BJ (cell line): ENCODE measurements at places on chromosomes 1 and 21.

DNA sequence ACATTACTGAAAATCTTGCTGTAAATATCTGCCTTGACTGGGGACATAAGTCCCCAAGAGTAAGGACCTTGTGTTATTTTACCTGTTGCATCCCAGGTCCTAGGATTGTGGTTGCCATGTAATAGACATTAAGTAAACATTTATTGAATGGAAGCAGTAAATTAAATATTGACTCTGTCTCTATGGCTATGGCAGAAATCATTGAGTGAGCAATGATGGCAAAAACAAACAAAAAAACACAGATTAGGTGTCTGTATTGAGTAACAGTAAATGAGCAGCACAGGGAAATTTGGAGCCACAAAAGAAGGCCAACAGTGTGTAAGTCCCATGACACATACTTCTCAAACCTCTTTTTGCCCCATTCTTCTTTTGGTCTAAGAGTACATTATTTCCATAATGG is 240.4 kb downstream of the NFIA start:
- no peak for DNase-seq

GRCh38 chr1:26468911-26469310 is 3.3 kb upstream of the HMGN2 start:
- no peak for DNase-seq

DNA sequence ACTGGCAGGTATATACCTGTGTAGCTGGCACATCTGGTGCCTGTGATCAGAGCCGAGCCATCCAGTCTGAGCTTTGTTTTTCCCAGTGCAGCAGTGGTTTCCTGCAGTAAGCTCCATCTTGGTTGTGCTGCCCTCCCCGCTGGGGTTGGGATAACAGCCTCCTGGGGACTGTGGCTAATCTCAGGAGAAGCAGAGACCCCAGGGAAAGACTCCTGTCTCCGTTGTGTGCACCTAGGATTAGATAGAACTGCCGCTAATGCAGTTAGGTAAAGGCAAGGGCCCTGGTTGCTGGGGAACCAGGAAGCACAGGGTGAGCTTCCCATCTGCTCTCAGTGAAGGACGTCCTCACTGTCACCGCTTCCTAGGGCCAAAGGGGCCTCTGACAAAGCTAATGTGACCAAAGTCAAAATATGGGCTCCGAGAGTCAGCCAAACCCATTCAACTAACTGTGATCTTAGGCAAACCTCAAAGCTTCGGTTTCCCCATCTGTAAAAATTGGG is 20.0 kb downstream of the ROR1 start:
- DNase-seq = no peak

GRCh38 chr1:154466921-154467417 is 35.0 kb upstream of the TDRD10 start:
- DNase-seq = no peak

DNA sequence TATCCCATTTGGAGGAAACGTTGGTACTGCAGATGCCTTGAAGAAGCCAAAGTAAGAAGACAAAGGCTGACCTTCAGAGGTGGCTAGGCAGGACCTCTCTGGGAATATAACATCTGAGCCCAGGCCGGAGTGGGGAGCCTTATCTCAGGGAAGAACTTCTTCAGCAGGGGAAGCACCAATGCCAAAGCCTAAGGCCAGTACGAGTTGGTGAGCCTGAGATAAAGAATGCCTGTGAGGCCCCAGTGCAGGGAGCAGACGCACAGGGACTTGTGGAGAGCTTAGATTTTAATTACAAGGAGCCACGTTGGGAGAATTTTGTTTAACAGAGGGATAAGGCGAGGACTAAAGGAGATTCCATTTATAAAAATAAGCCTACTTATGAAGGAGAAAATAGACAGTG is 468.8 kb upstream of the RUNX1 start:
- no peak for DNase-seq

DNA sequence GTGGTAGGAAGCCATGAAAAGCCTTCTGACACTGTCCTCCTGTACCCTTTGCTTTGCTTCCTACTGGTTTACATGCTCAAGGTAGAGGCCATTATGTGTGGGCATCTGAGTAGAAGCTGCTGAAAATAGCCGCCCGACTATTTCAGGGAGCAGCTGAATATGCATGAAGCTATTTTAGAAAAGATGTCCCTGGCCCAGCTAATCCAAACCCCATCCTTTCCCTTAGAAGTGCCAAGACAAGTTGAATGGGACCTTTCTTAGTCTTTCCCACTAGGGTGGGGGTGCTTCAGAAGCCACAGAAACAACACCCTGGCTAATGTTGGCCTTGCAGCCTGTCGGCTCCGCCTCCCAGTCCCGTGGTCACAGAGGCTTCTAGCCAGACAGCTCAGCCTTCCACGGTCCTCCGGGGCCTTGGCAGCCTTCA is 205.1 kb upstream of the EDN2 start:
- DNase-seq = no peak

- no peak for DNase-seq
Observed at GRCh38 chr1:3215198-3216014, 146.4 kb downstream of the PRDM16 start.

DNA sequence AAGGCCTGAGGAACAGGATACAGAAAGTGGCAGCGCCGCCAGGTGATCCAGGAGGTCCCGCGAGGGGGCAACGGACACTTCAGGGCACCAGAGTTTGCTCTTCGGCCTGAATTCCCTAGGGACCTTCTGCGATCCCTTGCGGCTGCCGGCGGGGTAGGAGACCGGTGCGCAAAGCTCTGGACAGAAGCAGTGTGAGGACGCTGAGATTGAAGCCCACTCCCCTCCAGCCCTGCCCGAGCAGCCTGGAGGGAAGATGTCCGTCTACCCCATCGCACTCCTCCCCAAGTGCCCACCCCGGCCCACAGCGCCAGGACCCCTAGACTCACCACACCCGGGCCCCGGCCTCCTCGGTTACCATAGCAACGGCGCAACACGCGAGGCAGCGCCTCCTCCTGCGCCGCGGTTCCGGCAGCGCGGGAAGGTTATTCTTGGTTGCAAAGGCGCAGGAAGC is at the start of gene ANKRD45:
ANKRD45 (minus strand) TSS at position 361 of the 451 bp plus-strand sequence. CDS start 10,433 bp downstream, outside the sequence.
- DNase-seq = no peak

DNA sequence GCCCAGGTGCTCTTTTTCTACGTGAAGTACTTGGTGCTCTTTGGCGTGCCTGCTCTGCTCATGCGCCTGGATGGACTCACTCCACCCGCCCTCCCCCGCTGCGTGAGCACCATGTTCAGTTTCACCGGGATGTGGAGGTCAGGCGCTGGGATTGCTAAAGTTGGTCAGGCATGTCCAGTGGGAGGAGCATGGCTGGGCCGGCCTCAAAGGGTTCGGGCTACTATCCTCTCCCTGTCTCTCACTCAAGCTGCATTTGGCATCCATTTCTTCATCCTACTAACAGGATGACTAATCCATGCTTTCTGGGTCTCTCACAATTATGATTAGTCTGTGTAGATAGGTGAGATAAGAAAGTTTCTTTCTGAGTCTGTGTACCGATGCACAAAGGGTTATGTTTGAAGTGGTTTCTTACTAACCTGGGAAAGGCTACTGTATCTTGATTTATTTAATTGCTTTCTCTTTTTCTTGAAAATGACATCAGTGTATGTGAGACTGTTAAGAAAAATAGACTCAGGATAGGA is 135.9 kb downstream of the HHAT start:
- no peak for DNase-seq

- no peak for DNase-seq
Observed at GRCh38 chr1:62784509-62785365, 805 bp downstream of the ATG4C start.

DNA sequence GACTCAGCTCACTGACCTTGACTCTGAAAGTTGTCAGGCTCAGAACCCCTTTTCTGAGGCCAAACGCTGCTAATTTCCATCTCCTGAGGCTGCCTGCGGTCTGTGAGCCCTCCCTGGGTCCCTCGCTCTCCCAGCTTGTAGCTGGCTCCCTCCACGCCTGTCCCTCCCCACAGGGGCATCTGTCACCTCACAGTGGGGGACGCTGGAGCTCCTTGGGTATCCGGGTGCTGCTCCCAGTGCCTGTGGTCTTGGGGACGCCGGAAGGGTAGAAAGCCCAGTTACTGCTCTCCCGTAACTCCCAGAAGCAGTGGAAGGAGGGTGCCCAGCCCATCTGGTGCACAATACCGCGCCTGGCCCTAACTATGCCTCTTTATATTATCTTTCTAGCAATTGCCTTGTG is 13.0 kb upstream of the MMEL1 start:
- DNase-seq = no peak

DNA sequence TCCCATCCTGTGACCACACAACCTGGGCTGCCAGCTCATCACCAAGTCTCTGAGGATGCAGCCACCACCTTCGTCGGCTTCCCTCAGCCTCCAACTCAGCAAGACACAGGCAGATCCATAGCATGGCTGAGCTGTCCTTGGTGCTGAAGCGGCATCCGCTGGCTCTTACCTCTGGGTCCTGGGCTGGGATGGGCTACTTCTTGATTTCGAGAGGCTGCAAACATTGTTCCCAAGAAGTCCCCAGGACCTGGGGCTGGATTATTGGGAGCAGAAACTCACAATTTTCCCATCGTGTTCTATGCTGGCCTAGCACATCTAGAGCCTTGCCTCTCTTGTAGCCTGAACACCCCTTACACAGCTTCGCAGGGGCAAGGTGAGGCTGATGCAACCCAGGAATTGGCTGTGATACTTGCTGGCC is 24.9 kb upstream of the C1QA start:
- no peak for DNase-seq

- DNase-seq = no peak
Observed at GRCh38 chr1:213744780-213745179, 243.0 kb upstream of the PROX1 start.

- DNase-seq = no peak
Observed at GRCh38 chr1:48338257-48338656, 115.7 kb downstream of the SLC5A9 start.

DNA sequence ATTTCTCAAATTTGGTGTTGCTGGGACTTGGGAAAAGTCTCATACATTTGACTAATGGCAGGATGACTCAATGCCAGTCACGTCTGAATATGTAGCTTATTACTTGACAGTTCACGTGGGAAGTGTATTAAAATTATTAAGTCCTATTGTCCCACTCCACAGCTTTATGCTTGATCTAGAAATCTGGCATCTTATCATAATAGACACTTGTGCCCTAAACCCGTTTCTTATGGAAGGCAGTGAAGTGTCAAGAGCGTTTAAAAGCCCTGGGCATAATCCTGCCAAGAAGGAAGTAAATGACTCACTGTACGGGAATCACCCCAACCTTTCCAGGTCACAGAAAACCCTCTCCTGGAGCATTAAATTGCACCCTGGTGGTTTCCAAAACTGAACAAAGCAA is 207.4 kb downstream of the APP start:
- DNase-seq = no peak

GRCh38 chr1:211591980-211592493 is 13.1 kb upstream of the SLC30A1 start:
- peak; percentile 73 for DNase-seq

GRCh38 chr1:200181861-200182260 is 154.4 kb downstream of the NR5A2 start:
- no peak for DNase-seq

- no peak for DNase-seq
Observed at GRCh38 chr1:156643049-156643777, 1.3 kb downstream of the BCAN start.

- no peak for DNase-seq
Observed at GRCh38 chr1:85417876-85418275, 47.1 kb downstream of the DDAH1 start.

GRCh38 chr1:13809461-13810159 is 109.6 kb downstream of the PRDM2 start:
- DNase-seq = no peak

- no peak for DNase-seq
Observed at GRCh38 chr1:109400035-109400655, 2.4 kb upstream of the SORT1 start.

DNA sequence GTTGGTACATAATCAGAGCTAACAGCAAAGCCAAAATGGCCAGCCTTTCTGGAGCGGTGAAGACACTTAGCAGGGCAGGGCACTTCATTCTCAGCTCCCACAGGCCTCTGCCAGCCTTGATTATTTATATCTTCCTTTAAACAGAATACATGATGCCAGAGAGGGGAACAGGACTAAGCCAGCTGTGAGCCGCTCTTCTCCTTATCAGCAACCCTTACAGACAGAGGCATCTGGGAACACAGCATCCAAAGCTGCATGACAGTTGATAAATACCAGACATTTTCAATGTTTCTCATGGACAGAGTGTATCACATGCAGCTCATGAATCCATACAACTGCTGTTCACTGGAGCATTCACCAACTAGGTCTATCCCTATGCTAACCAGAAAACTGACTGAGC is 29.1 kb downstream of the DNAJC11 start:
- DNase-seq = no peak

DNA sequence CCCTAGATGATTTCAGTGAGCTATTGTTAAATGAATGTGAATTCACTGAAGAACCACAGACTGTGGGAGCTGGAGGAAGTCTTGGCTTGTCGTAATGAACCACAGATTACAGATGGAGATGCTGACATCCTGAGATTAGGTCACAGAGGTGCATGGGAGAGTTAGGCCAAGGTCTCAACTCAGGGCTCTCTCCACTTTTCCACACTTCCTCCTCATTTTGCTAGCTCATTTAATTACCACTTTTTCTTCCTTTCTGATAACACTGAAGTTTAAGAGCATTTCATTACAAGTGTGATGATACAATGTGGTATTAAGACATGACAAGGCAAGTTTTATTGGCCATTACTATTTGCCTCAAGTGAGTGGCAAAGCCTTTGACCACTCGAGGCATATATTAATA is 30.8 kb downstream of the ST6GALNAC3 start:
- no peak for DNase-seq

DNA sequence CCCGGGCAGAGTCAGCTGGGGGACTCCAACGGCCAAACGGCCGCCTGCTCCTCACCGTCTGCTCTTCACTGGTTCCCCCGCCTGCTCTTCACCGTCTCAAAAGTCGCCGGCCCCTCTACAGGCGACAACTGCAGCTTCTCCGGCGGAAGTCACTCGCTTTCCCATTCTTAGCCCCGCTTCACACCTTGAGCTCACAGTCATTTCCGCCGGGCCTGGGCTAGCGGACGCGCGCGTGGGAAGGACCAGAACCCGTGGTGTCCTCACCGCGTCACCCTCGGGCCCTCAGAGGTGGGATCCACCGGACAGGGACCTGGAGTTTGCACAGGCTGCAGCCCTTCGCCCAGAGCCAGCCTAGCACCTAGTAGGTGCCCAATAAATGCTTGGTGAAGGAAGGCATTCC is 27.9 kb upstream of the HJV start:
- no peak for DNase-seq

- DNase-seq = no peak
Observed at GRCh38 chr21:35138665-35139381, 89.7 kb upstream of the RUNX1 start.

DNA sequence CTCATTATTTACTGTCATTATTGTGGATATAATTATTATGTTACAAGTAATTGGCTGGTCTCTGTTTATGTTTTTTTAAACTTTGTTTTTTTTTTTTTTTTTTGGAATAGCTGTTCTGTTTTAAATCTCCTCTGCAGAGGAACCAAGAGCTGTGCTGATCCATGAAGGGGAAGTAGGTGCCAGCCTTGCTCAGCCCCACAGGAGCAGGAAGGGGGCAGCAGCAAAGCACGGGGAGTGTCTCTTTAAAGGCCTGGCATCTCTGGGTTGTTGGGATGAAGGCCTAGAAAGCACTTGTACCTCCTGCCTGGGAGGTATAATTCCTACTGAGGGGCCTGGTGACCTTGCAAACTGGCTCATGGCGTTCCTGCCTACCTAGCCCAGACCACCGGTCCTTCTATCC is 2.5 kb upstream of the GRHL3 start:
- DNase-seq = no peak
